Brain microvascular endothelial cell (primary cell): ENCODE measurements at places on chromosomes 7 and 10.

DNA sequence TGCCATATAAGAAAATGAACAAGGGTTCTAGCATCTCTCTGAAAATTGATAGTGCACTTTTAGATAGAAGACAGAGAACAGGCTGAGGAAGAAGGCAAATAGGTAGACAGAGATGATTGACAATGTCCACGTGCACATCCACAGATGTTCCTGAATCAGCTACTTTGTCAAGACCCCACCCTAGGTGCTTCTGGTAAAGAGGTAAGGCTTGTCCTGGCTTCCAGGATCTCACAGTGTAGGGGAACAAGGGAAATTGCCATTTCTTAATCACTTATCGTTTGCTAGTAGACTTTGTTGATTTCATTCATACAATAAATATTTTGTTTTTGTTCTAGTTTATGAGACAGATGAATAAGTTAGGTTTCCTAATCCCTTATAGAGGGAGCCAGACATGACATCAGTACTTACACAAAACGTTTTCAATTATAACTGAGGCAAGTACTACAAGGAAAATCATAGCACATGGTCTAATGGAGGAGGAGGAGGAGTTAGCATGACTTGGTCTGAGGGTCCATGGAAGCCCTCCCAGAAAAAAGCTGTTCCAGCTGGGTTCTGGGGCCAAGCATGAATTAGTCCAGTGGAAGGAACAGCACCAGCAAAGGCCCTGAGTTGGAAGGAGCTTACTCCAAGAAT lies 115.9 kb upstream of the ARID5B start:
- DNase-seq, result no peak

GRCh38 chr10:71429929-71430328 lies 33.2 kb downstream of the CDH23 start:
- no peak for DNase-seq

GRCh38 chr10:78688901-78689583 lies 379.7 kb upstream of the ZMIZ1 start:
- no peak for DNase-seq

DNA sequence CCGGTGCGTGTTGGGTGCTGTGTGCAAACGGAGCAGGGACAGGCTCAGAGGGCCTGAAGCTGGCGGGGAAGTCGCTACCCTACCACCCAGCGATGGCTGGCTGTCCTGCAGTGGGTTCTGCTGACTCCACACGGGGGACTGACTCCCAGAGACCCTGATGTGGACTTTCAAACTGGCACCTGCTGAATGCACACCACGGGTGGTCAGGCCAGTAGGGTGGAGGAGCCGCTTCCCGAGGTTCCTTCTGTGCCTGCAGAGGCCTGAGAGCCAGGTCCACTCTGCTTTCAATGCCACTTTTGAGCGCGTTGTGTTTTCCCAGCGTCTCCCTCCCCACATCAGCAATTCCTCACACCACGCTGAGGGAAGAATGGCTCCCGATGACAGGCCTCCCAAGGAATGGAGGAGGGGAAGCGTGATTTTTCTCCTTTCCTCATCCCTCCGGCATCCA lies 135.3 kb downstream of the ADARB2 start:
- DNase-seq, result no peak

- no peak for DNase-seq
These were observed 11.1 kb upstream of the PWWP2B start for GRCh38 chr10:132385721-132386418.

DNA sequence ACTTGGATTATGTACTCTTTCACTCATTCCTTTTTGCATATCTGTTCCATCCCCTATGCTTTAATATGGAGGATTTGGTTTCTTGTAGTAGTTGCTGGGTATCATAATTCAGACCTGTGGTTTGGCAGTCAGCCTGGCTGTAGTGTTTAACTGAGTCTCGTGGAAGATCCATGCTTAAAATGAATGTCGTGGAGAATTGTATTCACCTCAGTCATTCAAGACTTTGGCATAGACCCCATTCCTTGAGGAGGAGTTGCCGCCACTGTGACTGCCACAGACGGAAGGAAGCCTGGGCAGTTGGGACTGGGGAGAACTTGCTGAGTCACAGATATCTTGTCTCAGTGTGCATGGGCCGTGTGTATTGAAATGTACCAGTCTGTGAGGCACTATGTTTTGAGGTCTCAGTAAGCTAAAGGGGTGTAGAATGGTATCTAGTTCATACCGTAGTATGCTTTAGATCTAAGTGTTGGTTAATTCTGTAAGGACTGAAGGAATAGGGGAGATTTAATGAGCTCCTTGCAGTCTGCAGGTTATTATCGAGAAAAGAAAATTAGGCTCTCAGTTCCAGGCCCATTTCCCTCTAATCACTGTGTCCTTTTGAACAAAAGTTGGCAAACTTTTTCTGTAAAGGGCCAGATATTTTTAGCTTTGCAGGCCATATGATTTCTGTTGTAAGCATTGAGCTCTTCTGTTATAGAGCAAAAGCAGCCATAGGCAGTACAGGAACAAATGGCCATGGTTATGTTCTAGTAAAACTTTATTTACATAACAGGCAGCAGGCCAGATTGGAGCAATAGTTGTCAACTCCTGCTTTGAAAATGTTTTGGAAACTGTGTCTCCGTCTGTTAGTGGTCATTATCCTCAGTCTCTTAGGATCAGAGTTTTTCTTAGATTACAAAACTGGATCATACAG lies 76.8 kb downstream of the TPST1 start:
- peak; percentile 94 for DNase-seq

DNA sequence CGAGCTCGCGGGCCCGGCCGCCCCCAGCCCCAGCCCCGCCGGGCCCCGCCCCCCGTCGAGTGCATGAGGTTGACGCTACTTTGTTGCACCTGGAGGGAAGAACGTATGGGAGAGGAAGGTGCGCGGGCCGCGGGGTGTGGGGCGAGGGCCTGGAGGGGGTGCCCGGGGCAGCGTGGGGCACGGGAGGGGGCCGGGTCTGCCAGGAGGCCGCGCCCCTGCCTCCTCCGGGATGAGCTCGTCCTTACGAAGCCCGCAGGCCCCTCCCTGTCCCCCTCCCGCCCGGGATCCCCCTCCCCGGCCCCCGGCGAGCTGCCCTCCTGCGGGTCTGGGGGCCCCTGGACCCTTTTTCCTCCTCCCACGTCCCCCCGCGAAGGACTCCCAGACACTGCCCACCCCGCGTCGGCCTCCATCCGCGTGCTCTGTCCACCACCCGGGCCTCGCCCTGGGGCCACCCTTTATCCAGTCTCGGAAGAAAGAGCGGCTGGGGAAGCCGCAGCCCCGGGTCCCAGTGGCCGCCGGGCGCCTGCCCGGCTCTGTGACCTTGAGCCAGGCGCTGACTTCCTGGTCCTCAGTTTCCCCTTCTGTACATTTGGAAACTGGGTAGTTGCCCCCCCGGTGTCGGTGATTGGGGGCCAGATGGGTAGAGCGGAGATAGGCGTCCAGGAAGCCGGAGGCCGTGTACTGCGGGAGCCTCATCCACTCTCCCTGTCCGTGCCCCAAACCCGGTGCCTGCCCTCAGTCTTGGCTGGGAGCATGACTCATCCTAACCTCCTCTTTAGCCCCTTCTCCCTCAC lies 521 bp downstream of the LIMK1 start:
- DNase-seq, result no peak

- peak; percentile 19 for DNase-seq
These were observed 671 bp upstream of the ATAD1 start for GRCh38 chr10:87818505-87819288.

GRCh38 chr10:35133586-35133985 lies 6.9 kb downstream of the CREM start:
- no peak for DNase-seq

DNA sequence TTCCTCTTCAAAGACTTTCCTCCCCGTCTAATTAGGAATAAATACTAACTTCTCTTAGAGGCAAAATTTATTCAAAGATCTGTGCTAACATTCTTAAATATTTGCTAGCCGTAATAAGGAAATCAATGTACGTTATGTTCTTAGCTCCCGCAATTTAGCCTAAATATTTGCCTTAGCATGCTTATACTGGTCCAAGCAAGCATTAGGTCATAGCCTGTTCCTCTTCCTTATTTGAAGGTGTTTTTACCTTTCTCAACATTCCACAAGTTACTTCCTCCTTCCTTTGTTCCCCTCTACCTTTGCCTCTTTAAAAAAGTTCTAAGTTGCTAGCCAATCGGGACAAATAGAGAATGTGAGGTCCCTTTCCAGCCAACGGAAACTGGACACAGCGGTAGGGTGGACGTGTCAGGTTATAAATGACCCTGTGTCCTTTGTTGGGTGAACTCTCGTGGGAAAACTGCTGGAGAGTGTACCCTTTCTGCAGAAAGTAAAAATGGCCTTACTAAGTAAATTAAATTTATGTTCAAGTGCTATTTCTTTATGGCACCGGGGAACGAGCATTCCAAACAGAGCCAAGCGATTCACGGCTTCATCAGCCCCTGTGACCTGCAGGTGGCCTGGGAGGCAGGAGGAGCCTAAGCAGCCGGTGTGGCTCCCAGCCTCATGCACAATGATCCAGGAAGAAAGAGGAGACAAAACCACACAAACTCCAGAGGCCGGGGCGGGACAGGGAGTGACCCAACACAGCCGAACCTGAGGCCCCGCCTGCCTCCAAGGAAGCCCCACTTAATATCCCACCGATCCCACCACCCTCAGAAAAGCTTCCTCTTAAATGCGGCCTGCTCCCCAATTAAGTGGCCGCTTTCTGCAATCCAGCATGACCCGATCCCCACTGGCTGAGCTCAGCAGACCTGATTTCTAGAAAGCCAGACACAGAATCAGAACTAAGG lies 67.0 kb downstream of the ZRANB1 start:
- DNase-seq, result no peak

DNA sequence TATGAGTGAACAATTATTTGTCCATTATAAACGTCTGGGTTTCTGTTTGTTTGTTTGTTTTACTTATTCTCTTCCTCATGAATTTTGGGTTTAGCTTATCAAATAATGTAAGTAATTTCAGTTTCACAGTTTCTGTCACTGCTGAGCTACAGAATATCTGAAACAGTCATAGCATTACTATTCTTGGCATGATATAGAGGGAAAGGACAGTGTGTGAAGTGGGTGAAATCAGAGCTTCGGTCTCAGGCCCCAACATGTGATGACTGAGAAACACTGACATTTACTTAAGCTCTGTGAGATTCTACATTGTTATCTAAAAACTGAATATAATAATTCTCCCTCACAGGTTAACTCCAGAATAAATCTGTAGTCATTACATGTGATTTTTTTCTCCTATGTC lies 8.8 kb upstream of the OR6V1 start:
- DNase-seq, result peak; percentile 62
